Activated naive CD8-positive, alpha-beta T cell treated with anti-CD3 and anti-CD28 coated beads, Interleukin-2, amount 50 U/mL, for 16 hours (primary cell): ENCODE measurements at places on chromosomes 6 and 20.

DNA sequence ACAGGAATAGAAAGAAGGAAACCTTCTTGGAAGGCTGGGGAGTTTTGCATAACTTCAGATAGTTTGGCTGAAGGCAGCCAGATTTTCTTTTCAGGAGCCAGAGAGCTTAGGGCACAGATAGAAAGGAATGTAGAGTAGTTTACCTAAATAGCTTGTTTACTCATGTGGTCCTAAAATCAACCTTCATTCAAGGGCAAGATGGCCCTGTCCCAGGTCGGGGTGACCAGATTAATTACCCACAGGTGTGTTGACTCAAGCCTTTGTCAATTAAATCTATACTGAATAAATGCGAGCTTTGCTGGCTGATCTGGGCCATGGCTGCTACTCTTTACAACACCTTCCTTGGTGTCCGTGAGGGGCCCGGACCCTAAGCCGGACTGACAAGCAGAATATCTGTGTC, 792.0 kb upstream of the MAN1A1 start:
- no peak for DNase-seq

DNA sequence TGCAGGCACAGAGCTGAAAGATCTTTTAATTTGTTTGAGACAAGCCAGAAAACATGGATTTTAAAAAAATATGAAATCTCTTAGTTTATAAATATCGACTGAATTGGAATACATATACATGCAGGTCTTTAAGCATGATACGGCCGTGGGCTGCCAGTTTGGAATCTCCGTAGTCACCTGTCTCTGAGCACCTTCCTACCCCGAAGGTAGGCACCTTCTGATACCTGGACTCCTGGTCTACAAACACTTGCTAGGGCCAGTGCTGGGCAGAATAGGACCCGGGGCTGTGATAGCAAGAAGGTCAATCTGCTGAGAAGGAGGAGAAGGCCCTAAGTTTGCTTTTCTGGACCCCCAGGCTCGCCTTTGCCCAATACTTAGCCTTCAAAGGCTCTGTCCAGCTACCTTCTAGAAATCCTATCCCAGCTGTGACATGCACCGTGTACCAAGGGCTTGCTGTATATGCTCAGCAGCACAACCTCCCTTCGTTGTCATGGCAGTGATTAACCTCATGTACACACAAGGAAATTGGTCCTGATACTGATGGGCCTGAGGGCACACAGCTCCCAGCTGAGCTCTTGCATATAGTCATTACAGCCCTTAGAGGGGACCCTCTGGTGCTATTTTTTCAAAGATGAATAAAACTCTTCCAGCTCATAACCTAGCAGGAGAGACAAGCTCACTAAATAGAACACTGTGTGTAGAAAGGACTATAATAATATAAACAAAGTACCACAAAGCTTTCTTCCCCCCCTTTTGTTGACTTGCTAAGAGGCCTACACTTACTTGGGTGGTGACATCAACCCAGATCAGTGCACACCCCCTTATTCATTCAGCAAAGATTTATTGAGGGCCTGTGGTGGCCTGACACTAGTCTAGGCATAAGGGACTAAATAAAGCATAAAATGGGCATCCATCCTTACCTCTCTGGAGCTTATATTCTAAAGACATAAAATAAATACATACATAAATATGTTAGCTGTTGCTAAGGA, 17.7 kb downstream of the SNPH start:
- no peak for DNase-seq

DNA sequence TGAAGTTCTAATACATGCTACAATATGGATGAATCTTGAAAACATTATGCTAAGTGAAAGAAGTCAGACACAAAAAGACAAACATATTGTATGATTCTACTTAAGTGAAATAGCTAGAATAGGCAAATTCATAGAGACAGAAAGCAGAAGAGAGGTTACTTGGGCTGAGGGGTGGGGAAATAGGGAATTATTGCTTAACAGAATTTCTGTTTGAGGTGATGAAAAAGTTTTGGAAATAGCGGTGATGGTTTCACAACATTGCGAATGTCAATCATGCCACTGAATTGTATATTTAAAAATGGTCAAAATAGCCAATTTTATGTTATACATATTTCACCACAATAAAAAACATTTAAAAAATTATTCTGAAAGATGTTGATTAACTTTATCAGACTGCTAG, 6.1 kb downstream of the SLC26A8 start:
- no peak for DNase-seq

- no peak for DNase-seq
These were observed 196.8 kb downstream of the FARS2 start for GRCh38 chr6:5457983-5458683.

DNA sequence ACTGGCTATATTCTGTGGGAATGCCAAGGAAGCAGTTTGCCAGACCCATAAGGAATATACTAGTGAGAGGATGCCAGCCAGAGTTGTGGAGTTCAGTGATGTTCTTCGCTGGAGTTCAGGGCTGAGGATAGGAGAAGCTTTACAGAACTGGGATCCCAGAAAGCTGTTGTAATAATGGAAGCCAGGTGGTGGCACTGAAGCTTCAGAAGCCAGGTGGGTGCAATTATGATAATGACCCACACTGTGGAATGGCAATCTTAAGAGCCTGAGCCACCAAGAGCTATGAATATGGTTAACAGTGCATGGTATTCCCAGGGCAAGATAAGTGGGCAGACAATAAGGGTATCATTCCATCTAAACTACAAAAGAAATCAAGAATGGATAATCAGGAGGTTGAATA, 25.1 kb upstream of the ENPP1 start:
- DNase-seq = no peak

GRCh38 chr20:51712501-51713212, 55.5 kb downstream of the ATP9A start:
- no peak for DNase-seq

DNA sequence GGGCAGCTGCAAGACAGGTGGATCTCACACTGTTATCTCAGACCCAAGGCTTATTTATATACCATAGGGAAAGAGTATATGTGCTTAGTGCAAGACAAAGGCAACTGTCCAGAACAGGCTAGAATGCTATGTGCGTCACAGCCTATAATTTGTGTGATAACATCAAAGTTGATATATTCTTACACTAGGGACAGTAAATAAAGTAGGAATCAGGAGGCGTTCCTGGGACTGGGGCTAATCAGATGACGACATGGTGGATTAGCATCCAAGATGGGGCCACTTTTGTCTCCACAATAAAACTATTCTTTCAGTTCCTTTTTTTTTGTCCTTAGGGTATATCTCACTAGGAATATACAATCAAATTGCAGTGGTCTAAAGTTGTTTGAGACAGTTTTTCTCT, 54.9 kb upstream of the IER3 start:
- DNase-seq = no peak

- DNase-seq = no peak
These were observed 243.0 kb upstream of the PLN start for GRCh38 chr6:118305081-118305480.

- DNase-seq = no peak
These were observed 7.7 kb upstream of the CDK5RAP1 start for GRCh38 chr20:33408716-33409654.

DNA sequence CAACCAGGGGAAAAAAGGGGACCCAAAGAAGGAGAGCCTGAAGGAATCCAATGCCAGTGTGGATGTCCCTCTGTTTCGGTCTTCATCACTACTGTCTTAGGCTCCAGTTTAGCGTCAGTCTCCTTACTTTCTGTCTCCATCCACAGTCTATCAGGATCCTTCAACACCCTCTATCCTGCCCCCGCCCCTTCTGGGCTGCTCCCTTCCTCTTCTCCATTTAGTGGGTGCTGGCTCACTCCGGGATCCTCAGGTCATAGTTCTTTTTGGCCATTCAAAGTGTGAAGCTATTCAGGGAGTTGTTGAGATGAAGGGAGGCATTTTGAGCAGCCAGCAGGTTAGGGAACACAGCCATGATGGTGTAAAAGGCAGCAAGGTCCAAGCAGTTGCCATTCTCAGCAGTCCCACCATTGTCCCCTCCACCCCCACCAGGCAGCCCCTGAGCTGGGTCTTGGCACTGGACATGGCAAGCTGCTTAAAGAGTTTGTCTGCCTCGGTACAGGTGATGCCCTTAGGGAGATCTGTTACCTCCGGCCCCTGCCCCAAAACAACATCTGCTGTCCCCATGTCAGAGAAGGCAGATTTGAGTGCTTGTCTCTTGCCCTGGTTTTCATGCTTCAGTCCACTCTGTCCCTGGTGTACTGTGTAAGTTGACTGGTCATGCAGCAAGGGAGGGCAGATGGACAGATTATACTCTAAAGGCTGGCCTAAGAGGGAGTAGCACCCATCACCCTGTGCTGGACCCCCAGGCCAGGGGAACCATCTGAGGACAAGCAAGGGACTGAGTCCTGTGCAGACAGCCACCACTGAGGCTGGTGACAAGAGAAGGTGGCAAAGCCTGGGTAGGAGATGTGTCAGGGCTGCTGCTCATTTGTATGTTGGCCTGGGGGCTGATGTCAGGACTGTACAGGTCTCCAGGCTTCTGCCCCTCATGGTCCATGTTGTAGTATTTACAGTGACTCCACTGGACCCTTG, 842.0 kb downstream of the HACE1 start:
- DNase-seq = no peak

GRCh38 chr20:45832619-45833018, 980 bp upstream of the SNX21 start:
- DNase-seq = no peak

DNA sequence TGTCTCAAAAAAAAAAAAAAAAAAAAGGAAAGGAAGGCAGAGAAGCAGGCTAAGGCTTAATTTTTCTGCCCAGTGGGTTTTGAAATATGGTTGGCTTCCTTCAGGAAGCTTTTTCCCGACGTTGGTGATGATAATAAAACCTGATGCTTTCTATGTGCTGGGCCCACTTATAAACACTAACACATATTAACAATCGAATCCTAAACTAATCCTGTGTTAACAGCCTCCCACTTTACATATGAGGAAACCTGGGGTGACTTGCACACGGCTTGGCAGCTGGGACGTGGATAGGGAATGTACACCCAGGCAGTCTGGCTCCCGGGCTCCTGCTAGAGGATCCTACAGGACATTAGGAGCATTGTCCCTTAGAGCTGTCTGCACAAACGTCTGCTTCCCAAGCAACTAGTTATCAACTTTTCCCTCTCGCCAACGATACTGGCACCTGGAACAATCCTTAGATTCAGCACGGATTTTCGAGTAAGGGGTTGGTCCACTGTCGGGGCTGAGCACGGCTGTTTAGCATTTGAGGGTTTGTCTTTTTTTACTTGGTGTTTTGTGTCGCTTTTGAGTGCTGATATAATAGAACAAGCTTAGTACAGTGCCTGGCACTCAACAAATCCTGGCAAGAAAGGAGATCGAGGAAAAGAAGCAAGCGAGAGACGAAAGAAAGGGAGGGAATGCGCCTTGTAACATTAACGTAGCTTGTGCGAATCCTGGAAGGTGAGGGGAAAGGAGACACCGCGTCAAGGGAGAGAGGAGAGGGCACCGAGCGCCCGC, 622 bp upstream of the KIZ start:
- DNase-seq = no peak

GRCh38 chr6:156982168-156982567, 205.0 kb downstream of the ARID1B start:
- no peak for DNase-seq

- DNase-seq = no peak
These were observed 73.7 kb downstream of the DTNBP1 start for GRCh38 chr6:15588971-15589634.

DNA sequence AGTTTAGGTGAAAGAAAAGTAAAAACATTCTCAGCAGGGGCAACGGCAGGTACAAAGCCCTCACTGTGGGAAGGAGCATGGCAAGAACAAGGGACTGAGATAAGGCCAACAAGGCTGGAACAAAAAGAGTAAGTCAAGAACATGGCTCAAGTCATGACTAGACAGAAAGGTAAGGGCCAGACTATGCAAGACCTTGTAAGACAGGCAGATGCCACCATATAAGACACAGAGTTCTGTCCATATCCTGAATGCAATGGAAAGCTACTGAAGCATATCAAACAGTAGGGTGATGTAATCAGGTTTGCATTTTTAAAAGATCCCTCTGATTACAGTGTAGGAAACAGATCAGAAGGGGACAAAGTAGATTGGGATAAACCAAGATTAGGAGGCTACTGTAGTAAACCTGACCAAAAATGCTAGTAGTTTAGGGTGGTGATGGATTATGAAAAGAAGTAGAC, 5.5 kb downstream of the REV3L start:
- DNase-seq = no peak

DNA sequence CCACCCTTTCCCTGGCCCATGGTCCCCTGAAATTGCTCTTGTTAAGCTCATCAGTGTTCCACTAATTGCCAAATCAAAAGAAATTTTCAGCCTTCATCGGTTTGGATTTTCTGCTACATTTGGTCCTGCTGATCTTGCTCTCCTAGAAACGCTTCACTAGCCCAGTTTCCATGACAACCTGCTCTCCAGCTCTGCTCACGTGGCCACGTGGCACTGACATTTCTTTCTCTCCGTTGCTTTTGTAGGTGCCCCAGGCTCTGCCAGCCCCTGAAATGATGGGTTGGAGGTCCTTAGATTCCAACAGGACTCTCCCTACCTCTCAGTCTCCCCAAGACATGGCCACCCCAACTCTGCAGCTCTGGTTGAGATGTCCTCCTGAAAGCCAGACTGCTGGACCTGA, 45.8 kb upstream of the NNAT start:
- DNase-seq = no peak

DNA sequence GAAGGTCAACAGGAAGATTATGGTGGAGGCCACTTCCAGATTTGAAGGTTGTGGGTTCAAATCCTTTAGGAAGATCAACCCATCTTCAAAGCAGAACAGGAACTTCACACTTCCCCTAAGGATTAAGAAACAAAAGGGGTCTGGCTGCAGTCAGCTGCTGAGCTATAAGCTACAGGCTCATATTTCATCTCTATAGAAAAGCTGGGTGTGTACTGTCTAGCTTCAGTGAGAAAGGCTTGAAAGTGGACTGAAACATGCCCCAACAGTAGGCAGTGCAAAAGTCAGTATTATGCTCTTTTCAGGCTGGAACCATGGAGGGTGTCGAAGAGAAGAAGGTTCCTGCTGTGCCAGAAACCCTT, 60.1 kb upstream of the SPDEF start:
- DNase-seq = no peak

- no peak for DNase-seq
These were observed 118.9 kb downstream of the MACROD2 start for GRCh38 chr20:14114065-14114704.

GRCh38 chr6:27213544-27214125, 33.9 kb upstream of the PRSS16 start:
- DNase-seq = no peak

DNA sequence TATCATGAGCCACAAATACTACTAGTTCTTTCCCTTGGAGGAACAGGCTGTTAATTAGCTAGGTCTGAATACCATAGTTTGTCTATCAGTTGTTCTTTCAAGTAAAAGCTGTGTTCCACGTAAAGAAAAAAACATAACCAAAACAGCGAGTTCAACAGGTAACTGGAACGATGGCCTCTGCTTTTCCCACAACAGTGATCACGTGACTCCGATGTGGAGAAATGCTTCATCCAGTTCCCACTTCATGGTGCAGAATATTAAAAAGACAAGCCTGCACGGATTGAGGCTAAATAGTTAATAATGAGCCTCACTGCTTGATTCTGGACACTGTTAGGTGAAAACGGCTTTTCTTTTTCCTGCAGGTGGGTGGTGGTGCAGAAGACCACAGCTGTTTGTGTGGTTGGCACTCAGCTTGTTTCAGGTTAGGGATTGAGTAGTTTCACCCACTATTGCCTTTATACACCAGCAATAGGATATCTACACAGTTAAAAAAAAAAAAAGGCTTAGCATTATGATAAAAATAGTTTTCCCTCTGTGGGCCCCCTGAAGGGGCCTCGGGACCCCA, 88.1 kb downstream of the DACT2 start:
- DNase-seq = no peak
